Adrenal gland (tissue), 19 donors: ENCODE measurements at places on chromosomes 5 and 9. TPM values are rescaled to one million over a fixed set of nuclear protein-coding genes. Genes with fewer than 3 reads are reported as not detected.

The SLC22A4 gene
- 8.2 TPM for total RNA-seq

The SCGB3A2 gene
- not detected for total RNA-seq

The TXN gene
- 114 TPM for total RNA-seq

The PHF24 gene
- 0.15 TPM for total RNA-seq

The IL4 gene
- not detected for total RNA-seq

The CAMK4 gene
- 2.7 TPM for total RNA-seq

The SLC6A3 gene
- total RNA-seq, result not detected

The PCDHGA6 gene
- total RNA-seq, result 2.0 TPM
